ENCODE measurements at places on chromosomes 6 and 20.

- DNase-seq = no peak
These were observed 10.9 kb downstream of the KIF3B start for GRCh38 chr20:32288225-32288849.

DNA sequence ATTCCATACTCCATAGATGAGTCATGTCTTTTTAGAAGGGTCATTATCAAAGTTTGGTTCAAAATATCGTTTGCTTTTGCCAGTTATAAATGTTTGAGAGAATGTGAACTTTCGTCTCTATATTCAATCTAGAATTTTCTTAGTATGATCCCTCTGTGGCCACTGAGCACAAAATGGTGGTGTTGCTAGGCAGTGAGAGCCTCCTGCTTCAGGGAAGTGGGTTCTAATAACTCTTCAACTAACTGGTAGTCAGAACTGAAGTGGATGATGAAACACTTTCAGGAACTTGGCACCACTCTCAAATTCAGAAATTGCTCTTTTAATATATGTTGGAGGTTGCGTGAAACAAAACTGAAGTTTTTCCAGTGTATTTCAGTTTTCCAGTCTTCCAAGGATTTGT lies 125.0 kb upstream of the DOK5 start:
- no peak for DNase-seq

DNA sequence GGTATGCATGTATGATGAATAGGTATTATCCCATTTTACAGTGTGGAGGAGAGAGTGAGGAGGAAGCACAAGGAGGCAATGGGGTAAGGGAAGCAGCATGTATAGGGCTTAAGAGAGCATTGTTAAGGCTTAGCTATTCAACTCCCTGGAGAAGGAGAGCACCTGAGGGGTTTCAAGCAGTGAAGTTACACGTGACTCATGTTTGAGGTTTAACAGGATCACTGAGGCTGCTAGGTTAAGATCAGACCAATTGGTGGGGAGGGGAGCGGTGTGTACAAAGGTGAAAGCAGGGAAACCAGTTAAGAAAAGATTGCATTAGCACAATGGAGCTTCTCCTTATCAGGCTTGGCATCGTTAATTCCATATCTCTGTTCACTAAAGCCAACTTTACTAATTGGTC lies 64.4 kb upstream of the NHSL1 start:
- DNase-seq = no peak

GRCh38 chr20:62616728-62617621 lies 25.3 kb upstream of the SLCO4A1 start:
- peak; percentile 66 for DNase-seq

GRCh38 chr6:149403534-149403933 lies 3.5 kb downstream of the SUMO4 start:
- no peak for DNase-seq

- DNase-seq = no peak
These were observed 19.0 kb downstream of the SMAP1 start for GRCh38 chr6:70686548-70687133.

GRCh38 chr20:48196486-48196885 lies 411.2 kb upstream of the SULF2 start:
- no peak for DNase-seq

DNA sequence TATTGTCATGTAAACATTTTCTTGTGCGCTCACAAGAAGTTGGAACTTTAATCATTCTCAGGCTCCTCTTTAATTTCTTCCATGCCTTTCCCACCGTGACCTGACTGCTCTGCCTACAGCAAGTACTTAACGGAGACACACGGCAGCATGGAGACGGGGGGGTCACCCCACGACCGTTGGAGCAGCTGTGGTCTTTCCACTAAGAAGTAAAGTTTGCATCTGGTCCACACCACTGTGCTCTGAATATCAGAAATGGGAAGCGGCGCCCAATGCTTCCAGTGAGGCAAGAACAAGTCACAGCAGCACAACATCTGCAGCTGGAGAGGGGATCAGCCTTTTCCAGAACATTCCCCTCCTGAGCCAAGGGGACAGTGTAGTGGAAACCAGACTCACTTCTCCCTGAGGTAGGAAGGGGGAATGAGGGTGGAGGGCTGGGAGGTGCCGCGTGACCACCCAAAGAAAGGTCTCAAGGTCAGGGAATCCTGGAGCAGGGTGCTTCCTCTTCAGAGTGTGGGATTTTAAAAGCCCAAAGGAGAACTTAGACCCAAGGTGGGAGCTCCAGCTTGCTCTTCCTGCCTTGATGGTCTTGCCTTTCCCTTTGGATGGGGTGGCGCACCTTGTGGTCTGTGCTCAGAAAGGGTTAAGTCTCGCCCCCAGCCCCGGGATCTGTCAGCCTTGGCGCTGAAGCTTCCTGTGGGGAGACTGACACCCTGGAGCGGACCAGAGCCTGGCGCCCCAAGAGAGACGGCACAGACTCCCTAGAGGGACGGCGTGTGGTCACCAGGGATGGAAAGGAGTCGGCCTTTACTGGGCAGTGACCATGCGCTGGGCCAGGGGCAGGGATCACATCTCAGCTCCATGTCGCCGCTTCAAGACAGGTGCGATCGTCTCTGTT lies 25.6 kb upstream of the SMOC2 start:
- no peak for DNase-seq

DNA sequence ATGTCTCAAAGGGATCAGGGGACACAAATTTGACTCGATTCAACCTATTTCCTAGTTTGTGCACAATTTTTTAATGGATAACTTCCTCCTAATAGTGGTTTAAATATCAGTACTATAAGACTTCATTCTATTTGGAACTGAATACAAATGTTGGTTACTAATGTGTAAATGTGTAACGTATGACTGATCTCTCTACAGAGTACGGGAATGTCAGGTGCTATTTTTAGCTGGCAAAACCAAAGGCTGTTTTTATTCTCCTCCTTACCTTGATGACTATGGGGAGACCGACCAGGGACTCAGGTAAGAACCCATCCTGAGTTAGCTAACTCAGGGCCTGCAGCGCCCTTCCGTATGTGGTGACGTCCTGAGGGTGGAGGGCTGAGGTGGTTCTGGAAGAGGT lies 33.0 kb downstream of the PRPH2 start:
- no peak for DNase-seq

DNA sequence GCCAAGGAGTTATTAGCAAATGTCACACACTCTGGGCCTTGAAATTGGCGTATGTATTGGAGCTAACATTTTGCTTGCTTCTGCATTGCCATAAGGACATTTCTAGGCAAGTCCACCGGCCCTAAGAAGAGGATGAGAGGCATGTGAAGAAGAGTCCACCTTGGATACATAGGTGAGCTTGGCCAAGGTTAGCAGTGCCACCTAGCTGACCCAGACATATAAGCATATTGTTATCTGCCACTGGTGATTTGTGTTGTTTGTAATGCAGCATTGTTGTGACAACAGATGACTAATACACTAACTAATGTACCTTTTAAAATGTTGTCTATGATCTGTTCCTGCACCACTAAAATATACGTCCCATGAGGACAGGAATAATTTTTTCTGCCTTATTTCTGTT lies 24.8 kb upstream of the HLA-DQA2 start:
- no peak for DNase-seq

GRCh38 chr6:73203098-73203497 lies 22.2 kb downstream of the KHDC1L start:
- DNase-seq = no peak

DNA sequence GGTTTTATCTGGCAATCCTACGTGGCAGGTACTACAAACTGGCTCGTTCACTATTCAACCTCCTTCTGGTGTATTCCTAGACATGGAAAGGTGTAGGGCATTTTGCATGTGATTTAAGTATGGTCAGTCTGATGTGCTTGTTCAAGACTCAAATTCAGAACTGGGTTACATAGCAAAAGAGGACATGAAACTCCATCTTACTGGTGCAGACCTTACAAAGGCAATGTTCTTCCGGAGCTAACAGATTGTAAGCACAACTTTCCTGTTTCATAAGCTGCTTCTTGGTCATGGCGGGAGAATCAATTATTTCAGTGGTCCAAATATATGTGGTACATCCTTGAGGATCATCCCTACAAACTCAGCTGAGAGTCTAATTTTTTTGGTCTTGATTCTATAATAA lies 703.4 kb downstream of the EPM2A start:
- DNase-seq = no peak

- DNase-seq = no peak
These were observed 34.5 kb downstream of the SHLD1 start for GRCh38 chr20:5784735-5785134.

- no peak for DNase-seq
These were observed 21.6 kb downstream of the TFAP2B start for GRCh38 chr6:50840112-50840810.

- no peak for DNase-seq
These were observed 70.8 kb downstream of the TPD52L1 start for GRCh38 chr6:125224231-125224861.

GRCh38 chr6:88089708-88090107 lies 42.1 kb downstream of the SPACA1 start:
- no peak for DNase-seq

Measured in stimulated activated CD8-positive, alpha-beta memory T cell treated with anti-CD3 and anti-CD28 coated beads, Interleukin-2, amount 100 ng/mL, for 48 hours (primary cell).